ENCODE measurements at places on chromosomes 2 and 18.

- no peak for DNase-seq
Measured at GRCh38 chr2:241701149-241701398, 765 bp upstream of the ING5 start.

GRCh38 chr2:165469417-165469816 is at the start of gene CSRNP3:
TSS of gene CSRNP3 (plus strand) at chr2:165469698. CDS start at chr2:165595066, 125,368 bp downstream.
- peak; percentile 95 for DNase-seq

DNA sequence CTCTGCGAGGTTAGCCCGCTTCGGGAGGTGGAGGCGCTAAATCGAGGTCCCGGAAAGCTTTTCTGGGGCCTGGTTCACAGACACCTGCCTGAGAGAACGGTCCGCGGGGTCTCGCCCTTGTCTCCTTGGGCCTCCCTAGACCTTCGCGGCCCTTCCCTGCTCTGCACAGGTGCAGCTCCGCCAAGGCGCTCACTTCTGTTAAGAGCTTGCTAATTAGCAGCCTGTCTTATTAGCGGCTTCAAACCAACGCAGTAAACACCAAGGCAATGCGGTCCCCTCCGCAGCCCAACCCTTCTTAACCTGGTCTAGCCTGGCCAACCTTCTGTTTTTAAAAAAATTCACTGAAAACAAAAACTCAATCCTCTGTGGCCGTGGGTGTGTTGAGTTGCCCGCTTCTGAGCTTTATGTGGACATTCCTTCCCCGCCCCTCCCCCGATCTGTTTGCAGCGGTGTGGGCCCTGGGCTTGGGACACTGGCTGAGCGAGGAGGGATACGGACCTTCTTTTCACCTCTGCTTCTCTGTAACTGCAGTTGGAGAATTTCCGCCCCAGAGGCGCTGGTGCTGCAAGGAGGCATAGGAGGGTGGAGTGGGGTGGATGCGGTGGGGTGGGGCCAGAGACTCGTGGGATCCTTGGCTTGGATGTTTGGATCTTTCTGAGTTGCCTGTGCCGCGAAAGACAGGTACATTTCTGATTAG is 3.4 kb upstream of the HOXD4 start:
- DNase-seq, result no peak

DNA sequence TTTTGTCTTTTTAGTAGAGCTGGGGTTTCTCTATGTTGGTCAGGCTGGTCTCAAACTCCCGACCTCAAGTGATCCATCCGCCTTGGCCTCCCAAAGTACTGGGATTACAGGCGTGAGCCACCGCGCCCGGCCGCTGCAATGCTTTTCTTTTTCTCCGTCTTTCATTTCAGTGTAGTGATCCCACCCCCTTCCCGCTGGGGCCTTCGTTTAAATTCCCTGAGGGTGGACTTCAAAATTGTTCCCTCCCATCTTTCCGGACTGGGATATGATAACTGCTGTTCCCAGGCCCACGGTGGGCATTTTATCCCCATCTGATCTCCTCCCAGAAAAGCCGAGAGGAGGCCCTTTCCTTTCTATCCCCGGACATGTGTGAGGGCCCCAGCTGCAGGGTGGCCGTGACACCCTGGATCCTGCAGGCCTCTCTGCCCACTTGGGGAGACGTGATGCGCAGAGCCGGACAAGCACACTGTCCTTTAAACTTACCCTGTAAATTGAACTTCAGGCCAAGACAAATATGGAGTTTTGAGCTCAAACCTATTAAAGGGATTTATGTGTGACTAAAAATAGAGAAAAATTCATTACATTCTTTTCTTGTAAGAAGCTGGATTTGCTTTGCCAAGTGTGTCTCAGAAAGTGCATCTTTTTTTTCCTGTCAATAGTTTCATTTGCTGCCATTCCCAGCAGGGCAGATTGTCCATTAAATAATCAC is 54.5 kb upstream of the AFF3 start:
- no peak for DNase-seq

GRCh38 chr2:238286987-238287736 is 1.2 kb downstream of the PER2 start:
- DNase-seq, result no peak

DNA sequence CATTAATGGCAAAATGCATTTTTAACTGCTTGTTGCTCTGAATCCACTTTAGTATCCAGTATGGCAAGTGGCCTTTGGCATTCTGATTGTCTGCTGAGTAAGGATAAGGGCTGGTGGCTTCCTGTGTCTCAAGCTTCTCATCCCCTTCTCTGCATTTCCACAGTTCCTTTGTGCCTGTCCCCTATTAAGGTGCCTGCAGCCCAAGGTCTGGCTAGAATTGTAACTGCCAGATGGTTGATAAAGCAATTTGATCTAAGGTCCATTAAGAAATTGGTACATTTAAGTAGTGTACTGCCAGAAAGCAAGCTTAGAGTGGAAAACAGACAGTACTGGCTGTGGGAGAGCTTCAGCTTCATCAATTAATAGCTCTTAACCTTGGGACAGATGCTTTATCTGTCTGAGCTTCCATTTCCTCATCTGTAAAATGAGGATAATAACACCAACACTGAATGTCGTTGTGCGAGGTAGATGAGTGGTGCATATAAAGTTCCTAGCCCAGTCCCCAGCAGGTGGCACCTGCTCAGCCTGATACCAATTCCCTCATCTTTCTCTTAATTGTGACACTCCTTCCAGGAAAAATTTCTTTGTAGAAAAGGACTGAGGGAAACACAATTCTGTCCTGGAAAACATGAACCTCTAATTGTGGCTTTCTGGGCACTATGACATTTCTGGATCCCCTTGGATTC is 570.6 kb upstream of the GCFC2 start:
- peak; percentile 88 for DNase-seq
